Tibial artery (tissue), 4 donors: ENCODE measurements at places on chromosomes 7 and 10.

DNA sequence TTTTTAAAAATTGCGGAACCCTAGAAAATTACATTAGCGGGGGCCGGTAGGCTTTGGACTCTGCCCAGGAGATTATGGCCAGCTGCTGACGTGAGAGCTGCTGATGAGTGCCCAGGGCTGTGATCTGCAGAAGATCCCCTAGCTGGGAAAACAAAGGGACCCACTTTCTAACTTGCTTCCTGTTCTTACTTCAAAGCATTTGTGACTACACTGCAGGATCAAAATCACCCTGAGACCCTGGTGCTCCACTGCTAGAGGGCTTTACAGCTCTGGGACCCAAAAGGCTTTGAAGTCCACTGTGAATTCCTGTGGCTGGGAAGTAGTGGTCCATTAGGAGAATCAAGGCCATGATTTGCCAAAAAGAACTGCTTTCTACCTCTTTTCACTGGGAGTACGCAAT, 499.4 kb upstream of the AKR1E2 start:
- no peaks in the 10 kb centered on the region for H3K36me3 ChIP-seq
- peaks cover 15% of the 10 kb centered on the region for H3K4me1 ChIP-seq
- no peak overlapping the region for H3K4me3 ChIP-seq
- H3K27ac ChIP-seq: no peak overlapping the region
- DNase-seq: no peak

DNA sequence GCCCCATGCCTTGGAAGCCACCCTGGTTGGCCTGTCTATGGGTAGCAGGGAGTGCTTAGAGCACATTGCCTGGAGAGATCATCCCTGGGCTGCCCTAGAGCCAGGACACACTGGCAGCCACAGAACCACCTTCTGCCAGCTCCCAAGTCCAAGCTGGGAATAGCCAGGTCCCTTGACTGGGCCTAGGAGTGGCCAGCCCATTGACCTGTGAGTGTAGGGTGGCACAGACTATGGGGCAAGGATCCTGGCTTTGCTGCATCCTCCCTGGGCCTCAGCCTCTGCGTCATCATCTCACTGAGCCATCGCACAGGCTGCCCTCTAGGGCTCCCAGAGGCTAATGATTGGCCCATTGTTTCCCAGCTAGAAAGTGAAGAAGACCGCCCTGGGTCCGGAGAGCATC, 7.0 kb downstream of the AQP1 start:
- no peaks in the 10 kb centered on the region for H3K27me3 ChIP-seq
- no peak overlapping the region for H3K4me3 ChIP-seq
- H3K36me3 ChIP-seq: peaks cover 18% of the 10 kb centered on the region
- H3K4me1 ChIP-seq: no peaks in the 10 kb centered on the region

GRCh38 chr7:35761871-35762677, 38.8 kb upstream of the SEPTIN7 start:
- DNase-seq: no peak
- H3K4me3 ChIP-seq: no peak overlapping the region
- H3K27me3 ChIP-seq: no peaks in the 10 kb centered on the region
- peaks cover 56% of the 10 kb centered on the region for H3K4me1 ChIP-seq
- no peaks in the 10 kb centered on the region for H3K36me3 ChIP-seq
- peak overlapping the region; percentile 73 for H3K27ac ChIP-seq

- H3K27me3 ChIP-seq: no peaks in the 10 kb centered on the region
- no peak within 1 kb of the TSS for H3K4me3 ChIP-seq
- H3K27ac ChIP-seq: peak within 1 kb of the TSS; percentile 56
- no peak for DNase-seq
- no peaks in the 10 kb centered on the region for H3K4me1 ChIP-seq
- no peaks in the 10 kb centered on the region for H3K36me3 ChIP-seq
Measured at GRCh38 chr10:121988361-121989324, at the start of gene TACC2. Gene TACC2 (plus strand): TSS chr10:121989163. CDS start chr10:122021982, 32,819 bp downstream.
